ENCODE measurements at places on chromosomes 12 and 14.

DNA sequence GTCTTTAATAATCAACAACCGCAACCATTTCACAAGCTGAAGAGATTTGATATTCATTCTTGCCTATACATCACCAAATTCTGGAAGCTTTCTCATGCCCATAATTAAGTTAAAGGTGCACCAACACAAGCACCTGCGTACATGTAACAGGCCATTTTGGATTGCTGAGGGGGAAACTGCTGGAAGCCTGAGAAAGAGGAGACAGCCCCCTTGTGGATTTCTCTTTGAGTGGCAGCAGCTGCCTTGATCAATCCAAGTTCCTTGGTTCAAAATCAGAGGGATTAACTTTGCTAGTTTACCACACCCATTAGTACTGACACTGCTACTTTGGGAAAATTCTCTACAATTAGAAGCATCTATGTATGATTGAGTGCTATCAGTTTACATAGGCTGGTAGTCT, 321.1 kb downstream of the NOVA1 start:
- no peak for DNase-seq

DNA sequence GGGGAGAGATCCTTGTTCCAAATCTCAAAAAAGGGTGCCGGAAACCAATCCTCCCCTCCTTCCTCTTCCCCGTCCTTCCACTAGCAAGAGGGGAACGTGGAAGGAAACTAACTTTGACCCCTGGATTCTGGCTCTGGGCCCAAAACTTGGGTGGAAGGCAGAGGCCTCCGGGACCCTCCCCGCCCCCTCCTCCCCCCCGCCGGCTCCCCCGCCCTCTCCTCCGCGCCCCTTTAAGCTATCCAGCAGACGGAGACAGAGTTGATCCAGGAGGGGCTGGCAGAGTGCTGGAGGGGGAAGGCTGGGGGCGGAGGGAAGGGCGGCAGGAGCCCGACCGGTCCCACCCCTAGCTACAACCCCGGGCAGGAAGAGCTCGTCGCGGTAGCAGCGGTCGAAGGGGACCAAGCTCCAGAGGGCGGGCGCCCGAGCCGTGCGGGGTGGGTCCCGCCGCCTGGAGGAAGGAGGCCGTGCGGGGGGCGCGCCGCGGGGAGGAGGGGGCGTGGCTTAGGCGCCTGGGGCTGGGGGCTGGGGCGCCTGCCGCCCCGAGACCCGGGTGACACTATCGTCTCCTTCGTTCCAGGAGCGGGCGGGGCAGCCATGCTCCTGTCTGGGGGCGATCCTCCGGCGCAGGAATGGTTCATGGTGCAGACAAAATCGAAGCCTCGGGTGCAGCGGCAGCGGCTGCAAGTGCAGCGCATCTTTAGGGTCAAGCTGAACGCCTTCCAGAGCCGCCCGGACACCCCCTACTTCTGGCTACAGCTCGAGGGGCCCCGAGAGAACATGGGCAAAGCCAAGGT, at the start of gene NYNRIN:
TSS of gene NYNRIN (plus strand) at position 351 of the 794 bp plus-strand sequence. CDS start at position 595, 244 bp downstream.
- DNase-seq: no peak

GRCh38 chr14:102063109-102063807, 23.6 kb downstream of the HSP90AA1 start:
- DNase-seq: peak; percentile 48

GRCh38 chr14:22852940-22853767, 16.8 kb downstream of the MMP14 start:
- DNase-seq: peak; percentile 77

DNA sequence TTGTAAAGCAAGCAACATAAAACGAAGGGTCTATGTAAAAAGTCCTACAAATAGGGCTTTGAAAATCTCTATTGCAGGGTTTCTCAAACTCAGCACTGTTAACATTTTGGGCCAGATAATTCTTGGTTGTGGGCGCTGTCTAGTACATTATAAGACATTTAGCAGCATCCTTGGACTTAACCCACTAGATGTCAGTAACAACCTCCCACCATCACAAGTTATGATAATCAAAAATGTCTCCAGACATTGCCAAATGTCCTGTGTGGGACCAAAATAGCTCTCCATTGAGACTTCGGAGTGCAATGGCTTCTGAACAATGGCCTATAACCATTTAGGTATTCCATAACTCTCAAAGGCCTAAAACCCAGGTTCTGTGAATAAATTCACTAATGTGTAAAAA, 22.9 kb upstream of the DHRS7 start:
- no peak for DNase-seq

DNA sequence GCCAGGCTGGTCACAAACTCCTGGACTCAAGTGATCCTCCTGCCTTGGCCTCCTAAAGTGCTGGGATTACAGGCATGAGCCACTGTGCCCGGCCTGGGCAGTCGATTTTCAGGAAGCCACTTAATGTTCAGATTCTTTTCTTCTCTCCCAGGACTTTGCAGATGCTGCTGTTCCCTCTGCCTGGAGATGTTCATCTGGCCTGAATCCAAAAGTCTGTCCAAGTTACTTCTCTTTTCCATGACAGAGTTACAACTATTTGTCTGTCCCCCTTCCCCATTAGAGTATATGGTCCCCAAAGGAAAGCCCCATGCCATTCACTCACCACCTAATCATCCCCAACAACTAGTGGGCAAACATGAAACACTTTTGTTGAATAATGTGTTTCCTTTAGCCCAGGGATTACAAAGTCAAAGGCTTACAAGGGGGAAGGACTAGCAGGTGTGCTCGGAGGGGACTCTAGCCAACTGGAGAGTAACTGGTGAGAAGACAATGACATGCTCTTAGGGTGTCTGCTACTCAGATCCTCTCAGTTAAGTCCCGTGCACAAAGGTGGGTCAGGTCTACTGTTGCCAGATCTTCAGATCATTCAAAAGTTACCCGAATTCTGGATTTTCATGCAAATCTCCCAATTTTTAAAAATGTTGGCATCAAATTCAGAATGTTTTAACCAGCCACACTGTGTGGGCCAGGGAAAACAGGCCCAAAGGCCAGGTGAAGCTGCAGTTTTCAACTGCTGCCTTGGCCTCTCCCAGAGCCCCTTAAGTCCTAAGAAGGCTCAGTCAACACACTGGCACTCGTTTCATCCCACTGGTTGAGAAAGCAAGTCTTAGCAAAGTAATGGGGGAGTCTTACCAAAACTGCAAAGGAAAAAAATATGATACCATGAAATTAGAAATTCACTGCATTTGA, 29.6 kb downstream of the NUDT4 start:
- DNase-seq: no peak

DNA sequence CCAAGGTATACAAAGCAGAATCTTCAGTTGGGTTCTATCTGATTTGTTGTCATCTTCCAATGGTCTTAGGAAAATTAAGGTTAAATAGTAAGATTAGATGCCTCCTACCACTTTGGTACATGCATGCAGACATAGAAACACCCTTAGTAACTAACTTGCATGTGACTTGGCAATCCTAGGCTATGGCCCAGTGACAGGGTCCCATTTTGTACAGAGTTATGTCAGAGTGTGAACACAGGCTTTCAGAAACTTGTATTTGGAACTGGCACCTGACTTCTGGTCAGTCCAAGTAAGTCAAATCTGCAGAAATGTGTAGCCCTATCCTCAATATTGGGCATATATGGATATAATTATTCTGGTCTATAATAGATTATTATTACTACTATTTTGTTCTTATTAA, 53.1 kb downstream of the DAD1 start:
- no peak for DNase-seq

DNA sequence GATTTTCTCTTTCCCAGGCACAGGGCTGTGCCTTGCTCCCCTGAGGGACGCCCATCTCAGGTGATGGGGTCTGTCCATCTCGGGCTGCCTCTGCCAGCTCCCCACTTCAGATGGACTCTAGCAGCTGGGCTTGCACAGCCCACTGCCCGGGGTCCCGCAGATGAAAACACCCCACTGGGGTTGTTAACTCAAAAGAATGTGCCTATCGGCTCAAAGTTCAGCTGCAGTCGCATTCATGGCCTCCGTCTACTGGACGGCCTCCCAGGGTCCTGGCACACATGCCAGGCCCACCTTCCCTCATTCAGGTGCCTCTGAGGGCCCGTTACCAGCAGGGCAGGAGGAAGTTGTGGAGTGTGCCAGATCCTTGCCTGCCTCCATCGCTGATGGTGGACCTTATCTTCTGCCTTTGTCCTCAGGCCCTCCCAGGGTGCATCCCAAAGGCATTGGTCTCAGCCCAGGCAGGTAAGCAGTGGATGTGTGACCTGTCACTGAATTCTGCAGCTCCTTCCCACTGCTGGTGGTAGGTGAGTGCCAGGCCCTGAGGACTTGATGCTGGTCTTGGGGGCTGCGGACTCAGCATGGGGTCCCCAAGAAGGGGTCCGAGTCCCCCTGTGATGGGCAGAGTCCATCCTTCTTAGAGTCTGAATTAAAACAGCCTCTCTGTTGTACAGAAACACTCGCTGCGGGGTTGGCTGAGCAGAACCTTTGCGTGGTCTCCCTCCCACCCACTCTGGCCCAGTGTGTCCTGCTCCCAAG, 324.6 kb upstream of the DIO3 start:
- DNase-seq: no peak

GRCh38 chr12:108734200-108734906, 3.0 kb upstream of the CORO1C start:
- DNase-seq: no peak

- DNase-seq: no peak
Observed at GRCh38 chr12:30155001-30155730, 371.4 kb upstream of the TMTC1 start.

- DNase-seq: no peak
Observed at GRCh38 chr14:67668559-67668958, 5.9 kb downstream of the VTI1B start.

GRCh38 chr12:57173089-57173488, 25.7 kb upstream of the LRP1-AS start:
- no peak for DNase-seq

DNA sequence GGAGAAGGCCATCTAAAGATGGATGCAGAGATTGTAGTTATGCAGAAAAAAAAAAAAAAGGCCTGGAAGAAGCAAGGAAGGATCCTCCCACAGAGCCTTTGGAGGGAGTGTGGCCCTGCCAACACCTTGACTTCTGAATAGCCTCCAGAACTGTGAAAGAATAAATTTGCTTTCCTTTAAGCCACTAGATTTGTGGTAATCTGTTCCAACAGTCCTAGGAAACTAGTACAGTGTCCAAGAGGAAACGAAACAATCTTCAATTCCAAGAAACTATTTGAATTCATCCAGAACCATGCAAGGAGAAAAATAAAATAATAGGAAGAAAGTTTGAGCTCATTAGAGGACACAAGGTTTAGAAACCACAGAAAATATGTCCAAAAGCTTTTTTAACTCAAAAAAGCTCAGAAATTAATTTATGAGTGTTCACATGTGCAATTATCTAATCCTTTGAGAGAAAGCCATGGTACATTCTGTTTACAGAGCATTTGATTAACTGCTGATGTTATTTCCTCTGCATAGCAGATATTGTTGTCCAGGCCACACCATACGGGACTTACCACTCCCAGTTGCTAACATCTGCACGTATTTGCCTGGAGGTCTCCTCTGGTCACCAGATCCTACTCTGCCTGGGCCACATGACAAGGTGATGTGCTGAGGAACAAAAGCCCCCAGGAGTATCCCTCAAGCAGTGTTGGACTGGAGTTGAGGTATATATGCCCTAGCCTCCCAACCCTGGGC, 30.0 kb upstream of the STAB2 start:
- DNase-seq: no peak

GRCh38 chr14:22622255-22622654, 21.9 kb downstream of the OR6J1 start:
- no peak for DNase-seq

GRCh38 chr12:34208331-34209258, 186.3 kb downstream of the ALG10 start:
- DNase-seq: no peak

DNA sequence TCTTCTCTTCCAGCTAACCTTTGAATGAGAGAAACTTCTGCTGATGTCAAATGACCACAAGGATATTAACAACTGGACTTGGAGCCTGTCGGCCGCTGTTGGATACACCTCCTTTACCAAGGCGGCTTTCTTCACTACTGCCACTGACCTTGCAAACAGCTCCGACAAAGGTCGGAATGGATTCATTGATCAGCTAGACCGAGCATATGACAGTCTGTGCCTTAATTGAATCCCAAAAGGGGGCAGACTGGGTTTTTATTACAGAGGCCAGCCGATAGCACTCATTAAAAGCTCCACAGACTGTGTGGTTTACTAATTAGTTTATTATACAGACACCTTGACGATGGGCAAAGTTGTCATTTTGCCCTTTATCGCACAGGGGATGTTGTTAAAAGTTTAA, 394.5 kb downstream of the RERGL start:
- no peak for DNase-seq

- peak; percentile 8 for DNase-seq
Observed at GRCh38 chr14:63388766-63389431, 70.2 kb upstream of the GPHB5 start.

- DNase-seq: no peak
Observed at GRCh38 chr12:54030889-54031471, 1.9 kb upstream of the HOXC5 start.

- DNase-seq: no peak
Observed at GRCh38 chr12:62647586-62647985, 181.0 kb downstream of the MON2 start.

DNA sequence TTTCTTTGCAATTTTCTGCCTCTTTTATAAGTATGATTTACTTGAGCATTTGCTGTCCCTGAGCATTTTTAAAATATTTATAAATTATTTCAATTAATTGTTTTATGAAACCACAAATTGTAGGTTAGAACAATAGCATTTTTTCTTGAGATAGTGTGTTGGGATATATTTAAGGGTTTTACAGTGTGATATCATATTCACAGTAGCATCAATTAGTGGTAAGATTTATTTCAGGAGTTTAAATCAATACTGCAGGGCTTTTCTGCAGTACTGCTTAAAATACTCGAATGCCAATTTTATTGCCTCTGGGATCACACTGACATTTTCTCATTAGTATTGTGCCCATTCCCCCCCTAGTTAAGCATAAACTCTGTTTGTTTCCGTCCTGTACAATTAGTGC, 82.2 kb downstream of the BHLHE41 start:
- no peak for DNase-seq

DNA sequence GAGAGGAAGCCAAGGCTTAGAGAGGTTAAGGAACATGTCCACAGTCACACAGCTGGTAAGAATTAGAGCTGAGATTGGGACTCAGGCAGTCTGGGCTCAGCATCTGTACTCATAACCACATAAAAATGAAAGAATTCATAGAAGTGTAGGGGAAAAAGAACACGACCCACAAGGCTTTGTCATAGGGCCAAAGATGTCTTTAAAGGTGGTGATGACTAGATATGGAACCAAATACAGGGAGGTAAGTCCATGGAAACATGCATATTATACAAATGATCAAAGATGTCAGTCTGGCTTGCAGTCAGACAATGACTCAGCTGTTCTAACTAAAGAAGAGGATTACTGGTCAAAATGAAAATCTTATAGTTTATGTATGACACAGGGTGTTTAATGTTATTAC, 7.2 kb upstream of the SSPN start:
- DNase-seq: no peak

- DNase-seq: no peak
Observed at GRCh38 chr12:69602954-69603353, 7.8 kb downstream of the LRRC10 start.

GRCh38 chr12:468671-469389, 9.1 kb downstream of the B4GALNT3 start:
- DNase-seq: no peak

DNA sequence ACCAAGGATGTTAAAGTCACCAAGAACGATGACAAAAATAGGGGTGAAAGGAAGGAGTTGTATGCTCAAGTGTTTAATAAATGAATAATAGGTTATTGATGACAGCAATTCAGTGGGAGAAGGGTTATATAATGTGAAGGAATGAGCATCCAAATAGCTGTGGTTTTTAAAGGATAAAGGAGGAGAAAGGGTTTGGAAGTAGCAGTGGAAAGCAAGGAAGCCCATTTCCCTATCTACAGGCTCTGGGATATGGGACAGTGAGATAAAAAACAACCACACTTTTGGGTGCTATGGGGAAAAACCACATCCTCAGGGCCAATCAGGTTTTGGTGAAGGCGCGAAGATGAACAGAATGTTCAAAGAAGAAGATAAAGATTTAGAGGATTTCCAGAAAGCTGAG, 258.6 kb downstream of the ZFP36L1 start:
- DNase-seq: no peak

All from stimulated activated CD8-positive, alpha-beta memory T cell treated with anti-CD3 and anti-CD28 coated beads, Interleukin-12 subunit alpha, Interleukin-12 subunit beta, amount 100 ng/mL, for 4 hours (primary cell).